ENCODE measurements at places on chromosomes 6 and 20.

GRCh38 chr6:25341923-25342619, 62.9 kb downstream of the CARMIL1 start:
- no peak for DNase-seq

GRCh38 chr6:104462811-104463599, 396.7 kb downstream of the HACE1 start:
- DNase-seq, result no peak

GRCh38 chr6:37889051-37889450, 69.5 kb downstream of the ZFAND3 start:
- no peak for DNase-seq

- DNase-seq, result no peak
Measured at GRCh38 chr20:21437816-21438215, 40.5 kb upstream of the NKX2-4 start.

- no peak for DNase-seq
Measured at GRCh38 chr6:55399351-55399750, 72.1 kb downstream of the GFRAL start.

All from thoracic aorta (tissue), 2 donors.